ENCODE measurements at places on chromosomes 11 and 22. TPM values are rescaled to one million over a fixed set of nuclear protein-coding genes. Genes with fewer than 3 reads are reported as not detected.

GRM5 gene
- polyA plus RNA-seq = not detected

JHY gene
- 2.5 TPM for polyA plus RNA-seq

RFPL2 gene
- 0.40 TPM for polyA plus RNA-seq

RAD9A gene
- 25.2 TPM for polyA plus RNA-seq

SLC29A2 gene
- 32.6 TPM for polyA plus RNA-seq

XRRA1 gene
- 20.2 TPM for polyA plus RNA-seq

ISX gene
- polyA plus RNA-seq = not detected
